ENCODE measurements at places on chromosomes 5 and 9.

DNA sequence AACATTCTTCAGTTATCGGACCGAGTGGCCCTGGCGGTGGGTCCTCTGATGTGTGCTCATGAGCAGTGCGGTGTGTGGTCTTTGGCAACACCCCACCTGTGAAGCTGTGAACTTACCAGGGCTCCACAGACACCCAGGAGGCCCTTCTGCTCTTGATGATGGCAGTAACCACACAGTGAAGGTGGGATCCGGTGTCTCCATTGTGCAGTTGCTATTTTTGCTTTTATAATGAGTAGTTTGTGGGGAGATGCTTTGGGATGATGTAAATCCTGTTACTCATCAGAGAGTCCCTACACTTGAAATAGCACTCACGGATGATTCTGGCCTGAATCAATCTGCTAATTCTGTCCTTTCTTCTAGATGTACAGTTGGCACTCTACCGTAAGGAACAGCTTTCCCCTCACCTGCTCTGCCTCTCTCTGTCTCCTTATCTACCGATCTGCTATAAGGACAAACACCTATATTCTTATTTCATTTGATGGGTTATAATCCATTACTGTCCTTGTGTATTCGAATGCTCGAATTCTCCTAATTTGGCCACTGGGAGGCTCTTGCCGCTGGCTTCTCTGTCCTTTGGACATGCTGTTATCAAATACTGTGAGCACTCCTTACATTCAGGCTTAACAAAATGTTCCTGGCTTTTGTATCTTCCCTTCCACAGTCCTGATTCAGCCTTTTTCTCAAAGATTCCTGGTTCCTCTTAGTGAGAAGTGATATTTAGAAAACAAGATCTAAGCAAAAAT is 20.2 kb downstream of the ATPSCKMT start:
- no peak for DNase-seq

DNA sequence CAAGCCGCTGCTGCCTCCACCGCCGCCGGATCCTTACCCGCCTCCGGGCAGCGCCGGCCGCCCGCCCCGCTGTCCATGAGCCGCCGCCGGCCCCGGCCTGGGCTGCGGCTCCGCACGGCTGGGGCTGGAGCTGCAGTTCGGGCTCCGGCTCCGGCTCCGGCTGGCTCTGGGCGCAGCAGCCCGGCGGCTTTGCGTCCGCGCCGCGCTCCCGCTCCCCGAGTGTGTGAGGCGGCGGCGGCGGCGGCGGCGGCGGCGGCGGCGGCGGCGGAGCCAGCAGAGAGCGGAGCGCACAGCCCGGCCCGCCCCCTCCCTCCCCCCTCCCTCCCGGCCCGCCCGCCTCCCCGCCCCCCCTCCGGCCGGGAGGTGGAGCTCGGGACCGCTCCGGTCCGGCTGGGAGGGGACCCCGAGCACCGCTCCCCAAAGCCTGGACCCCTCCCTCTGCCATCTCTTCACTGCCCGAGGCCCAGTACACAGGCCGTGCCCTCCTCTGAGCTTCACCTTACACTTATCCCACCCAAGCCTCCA is at the start of gene PCDH1:
TSS of gene PCDH1 (minus strand) at position 225 of the 525 bp plus-strand sequence. CDS start at position 77, 148 bp downstream.
- DNase-seq, result peak; percentile 45

DNA sequence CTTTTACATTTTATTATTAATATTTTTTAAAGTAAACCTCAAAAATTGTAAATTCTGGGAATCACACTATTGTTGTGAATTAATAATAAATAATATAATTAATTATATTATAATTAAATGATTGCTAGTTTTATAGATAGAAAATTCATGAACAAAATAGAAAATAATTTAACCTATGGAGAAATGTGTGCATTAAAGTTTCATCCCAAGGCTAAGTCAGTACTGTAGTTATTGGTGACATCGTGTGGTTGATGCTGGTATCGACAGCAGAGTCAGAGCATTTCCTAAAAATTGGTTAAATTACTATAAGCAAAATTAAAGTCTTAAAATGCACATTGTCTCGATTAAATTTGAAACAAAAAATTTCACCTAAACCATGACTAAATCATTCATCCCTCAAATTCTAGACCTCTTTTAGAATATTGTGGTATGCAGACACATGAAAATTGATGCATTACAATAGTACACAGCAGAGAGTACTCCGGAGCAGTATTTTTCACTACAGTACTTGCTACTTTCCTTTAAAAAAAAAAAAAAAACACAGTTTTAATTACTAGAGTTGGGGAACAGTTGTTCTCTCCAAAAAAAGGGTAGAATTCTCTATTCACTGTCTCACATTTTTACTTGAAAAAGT is 73.9 kb downstream of the RORB start:
- DNase-seq, result no peak

DNA sequence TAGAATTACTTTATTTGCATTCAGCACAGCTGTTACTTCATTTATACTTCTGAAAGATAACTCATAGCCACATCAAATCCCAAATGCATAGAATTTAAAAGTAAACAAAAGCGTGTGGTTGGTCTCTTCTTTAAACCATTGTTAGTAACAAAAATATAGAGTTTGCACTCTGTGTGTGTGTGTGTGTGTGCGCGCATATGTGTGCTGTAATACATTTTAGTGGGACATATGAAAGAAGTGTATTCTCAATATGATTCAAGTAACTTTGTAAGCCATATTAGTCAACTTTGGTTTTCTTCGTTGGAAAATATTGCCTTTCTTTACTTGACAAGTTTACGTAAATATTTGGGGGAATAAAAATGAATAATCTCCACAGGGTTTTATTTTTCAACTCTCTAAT is 106.1 kb upstream of the PRRC1 start:
- DNase-seq, result no peak

Data from right hindlimb (tissue), 1 donor.